ENCODE measurements at places on chromosomes 6 and 20. TPM values are rescaled to one million over a fixed set of nuclear protein-coding genes. Genes with fewer than 3 reads are reported as not detected.

BMP5 gene
- total RNA-seq, result not detected

MRAP2 gene
- 0.09 TPM for total RNA-seq

TNNC2 gene
- total RNA-seq, result not detected

MLN gene
- total RNA-seq, result not detected

TFAP2C gene
- 7.6 TPM for total RNA-seq

LINC00237 gene
- total RNA-seq, result not detected

PTPRT gene
- total RNA-seq, result not detected

RRAGD gene
- total RNA-seq, result 6.5 TPM

BEND3 gene
- total RNA-seq, result 2.3 TPM

REM1 gene
- not detected for total RNA-seq

RIN2 gene
- 59.0 TPM for total RNA-seq

SLA2 gene
- total RNA-seq, result 0.27 TPM

LRRC1 gene
- total RNA-seq, result 10.3 TPM

ZNF391 gene
- total RNA-seq, result 4.0 TPM

SOX18 gene
- not detected for total RNA-seq

ULBP1 gene
- total RNA-seq, result 0.64 TPM

DEF6 gene
- 16.5 TPM for total RNA-seq

LSM14B gene
- 65.1 TPM for total RNA-seq

WASF1 gene
- 21.9 TPM for total RNA-seq

TNFRSF21 gene
- total RNA-seq, result 13.5 TPM

PHIP gene
- total RNA-seq, result 6.2 TPM

CDH26 gene
- total RNA-seq, result 0.44 TPM

DEFB124 gene
- not detected for total RNA-seq

IMPG1 gene
- not detected for total RNA-seq

TCP11 gene
- 2.0 TPM for total RNA-seq

ZNF334 gene
- total RNA-seq, result 0.24 TPM

CGA gene
- not detected for total RNA-seq

DNMT3B gene
- 52.7 TPM for total RNA-seq

C20orf141 gene
- total RNA-seq, result not detected

C20orf204 gene
- total RNA-seq, result not detected

TCF21 gene
- not detected for total RNA-seq

SDHAF4 gene
- total RNA-seq, result 7.1 TPM

PEX3 gene
- total RNA-seq, result 8.8 TPM

MICAL1 gene
- total RNA-seq, result 23.9 TPM

JAG1 gene
- 148 TPM for total RNA-seq

RNF182 gene
- not detected for total RNA-seq

All from Caki2 (cell line).